ENCODE measurements at places on chromosomes 4 and X. TPM values are rescaled to one million over a fixed set of nuclear protein-coding genes. Genes with fewer than 3 reads are reported as not detected.
A peak's percentile ranks its signal among the peaks of the same experiment; 100 is the strongest.

GRCh38 chr4:52311464-52312125 lies 260.5 kb downstream of the SPATA18 start:
- DNase-seq, result no peak

The LINC00632 gene
- 14.4 TPM for total RNA-seq

DNA sequence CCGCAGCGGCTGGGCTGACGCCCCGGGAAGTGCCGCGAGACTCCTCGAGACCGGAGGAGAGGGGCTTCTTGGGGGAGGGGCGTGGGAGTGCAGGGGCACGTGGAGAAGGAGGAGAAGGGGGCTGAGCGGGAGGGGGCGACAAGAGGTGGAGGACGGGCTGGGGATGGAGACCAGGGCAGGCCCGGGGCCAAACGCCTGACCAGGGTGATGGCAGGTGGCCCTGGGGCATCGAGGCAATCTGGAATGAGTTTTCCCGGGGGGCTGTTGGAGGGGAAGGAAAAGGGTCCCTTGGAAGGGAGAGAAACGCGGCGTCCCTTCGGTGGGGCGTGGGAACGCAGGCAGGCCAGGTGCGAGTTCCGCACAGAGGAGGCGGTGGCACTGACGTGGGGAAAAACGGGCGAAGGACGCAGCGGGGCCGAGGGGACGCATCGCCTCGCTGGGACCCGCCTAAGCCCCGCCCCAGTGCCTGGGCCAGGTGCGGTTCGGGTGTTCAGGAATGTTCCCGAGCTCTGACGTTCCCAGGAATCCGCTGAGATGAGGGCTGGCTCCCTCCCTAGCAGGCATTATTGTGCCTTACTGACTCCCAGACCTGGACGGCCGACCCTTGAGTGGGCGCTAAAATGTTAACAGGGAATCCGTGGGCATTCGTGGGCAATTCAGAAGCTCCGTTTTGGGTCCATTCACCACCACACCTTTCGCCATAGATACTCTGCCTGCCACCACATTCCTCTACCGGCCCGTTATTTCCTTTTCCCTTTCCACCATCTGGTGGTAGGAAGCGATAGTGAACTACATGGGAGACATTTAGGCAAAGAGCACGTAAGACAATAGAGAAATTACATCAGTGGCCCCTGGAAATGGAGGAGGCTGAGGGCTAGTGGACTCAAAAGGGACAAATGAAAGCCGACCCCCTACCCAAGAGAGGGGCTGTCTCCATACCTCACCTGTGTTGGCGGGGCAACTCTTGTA lies 795 bp upstream of the SH3KBP1 start:
- DNase-seq, result peak; percentile 39

- no peak for DNase-seq
Observed at GRCh38 chrX:46400530-46401443, 144.4 kb downstream of the ZNF674 start.

- DNase-seq, result no peak
Observed at GRCh38 chrX:1172496-1172895, 40.0 kb downstream of the CRLF2 start.

The ASMT gene
- total RNA-seq, result not detected

DNA sequence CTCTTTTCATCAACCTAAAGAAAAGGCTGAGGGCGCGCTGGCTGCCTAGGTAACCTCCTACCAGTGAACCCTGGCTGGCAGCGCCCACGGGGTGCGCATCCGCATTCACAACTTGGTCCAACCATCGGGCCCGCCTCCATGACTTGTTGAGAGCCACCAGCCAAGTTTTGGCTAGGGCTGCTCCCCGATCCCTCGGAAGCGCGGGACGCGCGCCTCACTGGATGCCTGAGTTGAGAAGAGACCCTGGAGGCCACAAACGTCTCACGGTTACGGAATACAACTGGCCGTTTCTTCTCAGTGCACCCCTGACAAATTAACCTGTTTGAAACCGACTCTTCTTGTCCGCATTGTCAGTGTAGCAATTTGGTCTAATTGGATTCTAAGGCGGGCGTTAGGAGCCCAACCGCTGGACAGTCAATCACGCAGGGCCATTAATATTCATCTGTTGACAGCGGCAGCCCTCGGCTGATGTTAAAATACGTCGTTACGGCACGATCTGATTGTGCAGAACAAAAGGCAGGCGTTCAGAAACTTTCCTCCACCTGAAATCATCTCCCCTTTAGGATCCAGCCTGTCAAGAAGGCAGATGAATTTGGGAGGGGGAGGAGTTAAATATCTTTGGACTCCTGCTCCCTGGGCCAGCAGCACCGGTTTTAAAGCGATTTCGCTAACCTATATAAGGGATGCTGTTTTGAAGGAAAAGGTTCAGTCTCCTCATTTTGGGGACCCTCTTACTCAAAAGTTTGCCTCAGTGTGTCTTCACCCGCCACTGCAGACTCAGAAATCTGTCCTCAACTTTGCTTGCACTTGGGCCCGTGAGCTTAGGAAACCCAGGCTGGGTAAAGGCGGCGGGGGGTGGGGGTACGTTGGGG lies 1.2 kb downstream of the GPC3 start:
- no peak for DNase-seq

DNA sequence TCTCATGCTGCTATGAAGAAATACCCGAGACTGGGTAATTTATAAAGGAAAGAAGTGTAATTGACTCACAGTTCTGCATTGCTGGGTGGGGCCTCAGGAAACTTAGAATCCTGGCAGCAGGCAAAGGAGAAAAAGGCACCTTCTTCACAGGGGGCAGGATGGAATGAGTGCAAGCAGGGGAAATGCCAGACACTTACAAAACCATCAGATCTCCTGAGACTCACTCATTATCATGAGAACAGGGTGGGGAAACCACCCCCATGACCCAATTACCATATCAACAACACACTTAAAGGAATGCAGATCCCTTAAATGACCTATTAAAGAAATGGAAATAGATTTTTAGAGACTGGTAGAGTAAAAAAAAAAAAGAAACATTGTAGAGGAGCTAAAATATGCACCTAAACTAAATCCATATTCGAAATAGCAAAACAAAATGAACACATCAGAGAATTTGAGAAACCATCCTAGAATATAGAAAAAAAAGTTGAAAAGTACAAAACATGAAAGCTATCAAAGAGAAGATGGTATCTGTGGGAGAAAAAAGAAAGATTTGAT lies 104.3 kb upstream of the UGT8 start:
- DNase-seq, result no peak

The DCLK2 gene
- total RNA-seq, result 27.5 TPM

DNA sequence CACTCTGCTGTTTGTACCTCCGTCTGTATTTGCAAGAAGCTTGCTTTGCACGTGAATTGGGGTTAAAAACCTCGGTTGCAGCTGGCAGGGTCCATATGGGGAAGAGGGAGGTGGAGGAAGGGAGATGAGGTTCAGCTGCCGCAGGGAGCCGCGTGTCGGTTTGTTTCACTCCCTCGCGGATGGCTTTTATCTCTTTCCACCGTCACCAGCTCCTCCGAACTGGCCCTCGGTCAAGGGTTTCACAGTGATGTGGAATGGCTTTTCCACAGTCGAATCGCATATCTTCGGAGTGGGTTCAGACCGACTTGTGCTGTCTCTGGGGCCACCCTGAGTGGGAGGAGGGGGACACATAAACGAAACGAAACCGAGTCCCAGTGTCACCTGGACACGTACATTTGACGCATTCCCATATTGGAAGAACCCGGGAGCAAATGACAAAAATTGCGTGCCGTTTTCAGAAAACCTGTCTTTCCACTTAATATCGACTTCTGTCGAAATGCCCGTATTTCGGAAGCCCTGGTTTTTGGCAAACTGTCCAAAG lies 929 bp downstream of the ZBTB33 start:
- DNase-seq, result peak; percentile 21

GRCh38 chrX:110015032-110015431 lies 12.1 kb downstream of the TMEM164 start:
- no peak for DNase-seq

The NEIL3 gene
- total RNA-seq, result 8.3 TPM

The MAGEA4 gene
- not detected for total RNA-seq

DNA sequence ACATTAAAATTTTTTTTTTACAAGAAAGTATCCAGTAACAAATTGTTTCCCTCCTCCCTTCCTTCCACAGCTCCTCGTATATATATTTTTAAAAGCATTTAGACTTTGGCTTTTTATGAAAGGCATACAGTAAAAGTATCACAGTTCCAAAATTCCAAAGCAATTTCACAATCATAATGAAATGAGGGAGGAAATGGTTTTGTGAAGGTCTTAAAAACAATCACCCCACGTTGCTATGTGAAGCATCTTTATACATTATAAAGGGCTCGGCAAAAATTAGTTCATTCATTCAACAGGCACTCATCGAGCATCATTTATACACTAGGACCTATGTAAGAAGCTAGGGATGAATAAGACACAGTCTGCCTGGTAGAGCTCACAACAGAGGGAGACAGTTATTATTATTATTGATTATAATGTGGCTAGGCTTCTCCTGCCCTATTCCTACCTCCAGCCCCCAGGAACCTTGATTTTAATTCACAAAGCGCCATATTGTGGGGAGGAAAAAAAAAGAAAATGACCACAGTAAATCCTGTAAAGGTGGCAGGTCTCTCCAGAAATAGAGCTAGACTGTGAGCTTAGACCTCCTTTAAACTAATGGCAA lies 239.9 kb downstream of the MAML3 start:
- DNase-seq, result no peak

- DNase-seq, result no peak
Observed at GRCh38 chr4:154720618-154721267, 23.1 kb upstream of the LRAT start.

The CT45A1 gene
- total RNA-seq, result not detected

The NOP14 gene
- 13.5 TPM for total RNA-seq

The CSN3 gene
- not detected for total RNA-seq

- DNase-seq, result no peak
Observed at GRCh38 chr4:52987392-52988056, 125.4 kb downstream of the RASL11B start.

The CCKAR gene
- total RNA-seq, result not detected

- no peak for DNase-seq
Observed at GRCh38 chr4:97548186-97548585, 595.1 kb downstream of the STPG2 start.

The TRIM60 gene
- not detected for total RNA-seq

The SPIN2A gene
- not detected for total RNA-seq

The NKX3-2 gene
- total RNA-seq, result 1.2 TPM

GRCh38 chr4:1084796-1085403 lies 28.5 kb downstream of the RNF212 start:
- no peak for DNase-seq

The SCFD2 gene
- total RNA-seq, result 26.2 TPM

GRCh38 chr4:39637586-39638353 lies 895 bp downstream of the SMIM14 start:
- peak; percentile 59 for DNase-seq

DNA sequence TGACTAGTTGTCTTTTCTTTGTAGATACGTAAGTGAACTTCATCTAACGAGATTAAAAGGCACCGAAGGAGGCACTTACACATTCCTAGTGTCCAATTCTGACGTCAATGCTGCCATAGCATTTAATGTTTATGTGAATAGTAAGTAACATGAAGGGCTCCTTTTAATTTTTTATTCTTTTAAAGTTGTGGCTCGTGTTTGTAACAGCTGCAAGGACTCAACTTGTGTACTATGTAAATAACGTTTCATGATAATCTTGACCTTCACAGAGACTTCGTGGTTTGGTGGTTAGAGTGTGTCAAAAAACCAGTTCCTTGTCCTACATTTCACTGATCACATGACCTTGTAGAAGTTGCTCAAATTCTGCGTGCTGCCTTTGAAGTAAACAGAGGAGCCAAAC lies 51.6 kb downstream of the KIT start:
- no peak for DNase-seq

GRCh38 chr4:37999000-37999716 lies 39.0 kb downstream of the PTTG2 start:
- DNase-seq, result no peak

DNA sequence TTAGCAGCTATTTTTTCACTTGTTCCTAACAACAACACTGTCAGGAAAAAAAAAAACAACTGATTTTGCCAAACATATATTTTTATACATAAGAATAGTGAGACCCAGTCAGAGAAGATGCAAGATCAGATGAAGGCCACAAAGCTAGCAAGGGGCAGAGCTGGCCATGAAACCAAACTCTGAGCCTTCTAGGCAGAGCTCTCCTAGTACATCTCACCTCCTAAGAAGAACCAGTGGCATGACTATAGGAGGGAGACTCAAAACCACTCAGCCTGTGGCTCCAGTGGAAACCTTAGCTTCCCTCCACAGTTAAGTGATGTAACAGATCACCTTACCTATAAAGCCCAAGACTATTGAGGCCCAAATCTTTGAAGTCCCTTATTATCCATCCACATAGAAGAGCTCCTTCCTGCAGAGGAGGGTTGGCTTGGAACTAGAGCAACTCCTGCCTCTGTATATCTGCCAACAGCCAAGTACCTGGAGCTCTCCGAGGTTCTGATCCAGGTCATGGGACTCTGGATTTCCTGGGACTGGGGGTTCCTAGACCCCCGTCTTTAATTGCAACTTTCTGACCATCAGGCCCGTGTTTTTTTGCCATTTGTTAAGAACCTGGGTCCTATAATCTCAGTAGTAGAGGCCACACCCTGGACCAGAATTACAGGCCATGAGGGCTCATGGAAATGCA lies 136.5 kb downstream of the SH3KBP1 start:
- no peak for DNase-seq

- DNase-seq, result no peak
Observed at GRCh38 chr4:58809366-58809765, 1699.2 kb upstream of the IGFBP7 start.

The GK gene
- 1.0 TPM for total RNA-seq

GRCh38 chrX:132591719-132592275 lies 103.0 kb upstream of the MBNL3 start:
- DNase-seq, result no peak

DNA sequence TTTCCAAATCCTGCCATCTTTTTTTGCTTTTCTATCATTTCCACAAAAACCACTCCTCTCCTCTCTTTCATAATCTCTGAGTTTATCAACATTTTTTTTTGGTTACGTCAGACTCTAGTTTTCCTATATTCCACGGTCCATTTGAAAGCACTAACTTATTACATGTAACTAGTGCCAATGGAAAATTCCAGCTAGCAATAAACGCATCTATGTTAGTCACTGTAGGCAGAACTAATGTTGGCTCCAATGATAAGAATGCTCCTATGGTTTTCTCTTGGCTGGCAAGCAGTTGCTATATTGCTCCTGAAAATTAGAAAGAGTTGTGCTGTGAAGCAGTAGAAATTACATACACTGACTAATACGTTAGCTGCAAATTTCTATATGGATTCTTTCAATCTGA lies 634.6 kb upstream of the FTHL17 start:
- DNase-seq, result no peak

The ANXA10 gene
- not detected for total RNA-seq

GRCh38 chrX:109300415-109300814 lies 181.5 kb downstream of the GUCY2F start:
- no peak for DNase-seq

DNA sequence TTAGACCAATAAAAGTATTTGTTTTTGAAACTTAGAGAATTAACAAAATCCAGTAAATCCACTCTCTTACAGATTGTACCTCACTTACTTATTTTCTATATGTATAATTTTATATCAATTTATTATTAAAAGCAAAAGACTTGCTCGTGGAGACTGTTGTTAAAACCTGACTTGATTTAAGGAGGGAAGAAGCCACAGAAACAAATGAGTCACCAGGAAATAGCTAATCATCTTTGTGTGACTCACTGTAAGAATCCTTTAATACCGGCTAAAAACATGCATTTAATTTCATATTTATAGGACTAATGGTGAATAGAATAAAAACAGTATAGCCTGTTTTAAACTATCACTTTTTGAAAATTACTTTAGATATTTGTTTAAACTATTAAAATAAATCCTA lies 29.9 kb upstream of the UBE2NL start:
- DNase-seq, result no peak

GRCh38 chrX:19660604-19661255 lies 145.4 kb upstream of the MAP3K15 start:
- DNase-seq, result no peak

Measured in uterus (tissue), 4 donors.